ENCODE measurements at places on chromosomes 4 and X.

- DNase-seq, result no peak
Measured at GRCh38 chr4:15100994-15101695, 98.9 kb downstream of the CPEB2 start.

DNA sequence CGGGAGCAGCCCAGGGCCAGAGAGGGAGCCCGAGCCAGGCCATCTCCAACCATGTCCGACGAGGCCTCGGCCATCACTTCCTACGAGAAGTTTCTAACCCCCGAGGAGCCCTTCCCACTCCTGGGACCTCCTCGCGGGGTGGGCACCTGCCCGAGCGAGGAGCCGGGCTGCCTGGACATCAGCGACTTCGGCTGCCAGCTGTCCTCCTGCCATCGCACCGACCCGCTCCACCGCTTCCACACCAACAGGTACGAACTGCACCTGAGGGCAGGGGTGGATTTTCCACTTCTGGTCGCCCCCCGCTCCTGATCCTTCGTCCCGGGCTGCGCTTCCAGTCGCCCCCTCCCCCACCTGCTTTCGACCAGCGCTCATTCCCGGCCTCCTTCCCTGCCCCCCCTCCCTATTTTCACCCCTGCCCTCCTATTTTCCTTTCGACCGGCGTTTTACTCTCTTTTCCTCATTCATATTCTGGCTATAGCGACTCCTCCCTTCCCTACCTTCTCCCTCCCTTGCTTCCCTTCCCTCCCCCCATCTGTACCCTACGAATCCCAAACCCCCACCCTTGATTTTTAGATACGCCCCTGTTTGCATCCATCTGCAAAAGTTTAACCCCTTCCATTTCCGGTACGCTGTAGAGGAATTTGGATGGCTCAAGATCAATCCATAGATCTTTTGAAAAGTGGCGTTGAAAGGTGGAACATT lies 633 bp downstream of the FAM199X start:
- no peak for DNase-seq

DNA sequence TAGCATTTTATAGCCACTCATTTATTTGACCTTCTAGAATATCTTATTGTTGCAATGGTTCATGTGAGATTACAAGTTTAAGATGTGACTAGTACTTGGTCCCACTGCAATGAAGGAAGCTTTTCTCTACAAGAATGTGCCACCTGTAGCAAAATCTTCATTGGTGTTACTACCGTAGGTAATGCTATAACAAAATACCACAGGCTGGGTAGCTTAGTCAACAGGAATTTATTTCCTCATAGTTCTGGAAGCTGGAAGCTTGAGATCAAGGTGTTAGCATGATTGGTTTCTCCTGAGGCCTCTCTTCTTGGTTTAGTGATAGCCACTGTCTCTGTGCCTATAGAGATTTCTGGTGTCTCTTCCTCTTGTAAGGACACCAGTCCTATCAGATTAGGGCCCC lies 441.0 kb downstream of the GPM6A start:
- DNase-seq, result no peak

GRCh38 chr4:76449362-76449767 lies 14.3 kb downstream of the SHROOM3 start:
- no peak for DNase-seq

DNA sequence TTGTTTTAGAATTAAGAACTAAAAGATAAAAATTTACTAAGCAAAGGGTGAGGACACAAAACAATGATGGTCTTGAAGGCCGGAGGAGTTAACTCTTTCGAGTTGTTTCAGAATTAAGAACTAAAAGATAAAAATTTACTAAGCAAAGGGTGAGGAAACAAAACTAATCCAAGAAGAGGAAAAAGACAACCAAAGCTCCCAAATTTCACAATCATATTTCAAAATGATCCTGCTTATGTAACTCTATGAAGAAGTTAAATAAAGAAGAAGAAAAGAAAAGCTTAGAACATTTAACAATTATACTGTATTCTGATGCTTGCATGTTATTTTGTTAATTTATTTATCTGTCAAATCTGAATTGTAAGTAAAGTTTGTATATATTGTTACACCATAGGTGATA lies 154.8 kb upstream of the SLIT2 start:
- no peak for DNase-seq

DNA sequence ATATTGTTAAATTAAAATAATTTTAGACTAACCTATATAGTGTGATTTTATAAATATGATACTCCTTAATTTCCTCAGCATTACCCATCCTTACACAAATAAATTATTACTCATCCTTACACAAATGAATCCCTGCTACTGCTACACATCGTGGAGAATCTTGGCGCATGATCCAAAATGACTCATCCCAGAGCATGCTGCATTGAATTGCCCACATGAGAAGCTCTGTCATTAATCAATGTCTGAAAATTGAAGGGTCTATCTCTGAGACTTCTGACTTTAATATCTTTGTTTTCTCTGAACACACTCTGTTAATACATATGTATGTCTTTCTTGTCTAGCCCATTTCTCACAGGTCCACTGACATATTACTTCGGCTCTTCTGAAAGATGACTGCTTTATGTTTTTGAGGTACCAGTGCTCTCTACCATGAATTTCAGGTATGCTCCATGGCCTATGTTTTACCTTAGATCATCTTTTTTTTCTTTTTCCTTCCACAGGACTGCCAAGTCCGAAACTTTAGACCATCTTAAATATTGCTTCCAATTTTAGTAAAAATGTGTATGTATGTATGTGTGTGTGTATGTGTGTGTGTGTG lies 15.7 kb upstream of the DUSP21 start:
- DNase-seq, result no peak

GRCh38 chr4:139242511-139243051 lies 37.4 kb downstream of the MGARP start:
- no peak for DNase-seq

DNA sequence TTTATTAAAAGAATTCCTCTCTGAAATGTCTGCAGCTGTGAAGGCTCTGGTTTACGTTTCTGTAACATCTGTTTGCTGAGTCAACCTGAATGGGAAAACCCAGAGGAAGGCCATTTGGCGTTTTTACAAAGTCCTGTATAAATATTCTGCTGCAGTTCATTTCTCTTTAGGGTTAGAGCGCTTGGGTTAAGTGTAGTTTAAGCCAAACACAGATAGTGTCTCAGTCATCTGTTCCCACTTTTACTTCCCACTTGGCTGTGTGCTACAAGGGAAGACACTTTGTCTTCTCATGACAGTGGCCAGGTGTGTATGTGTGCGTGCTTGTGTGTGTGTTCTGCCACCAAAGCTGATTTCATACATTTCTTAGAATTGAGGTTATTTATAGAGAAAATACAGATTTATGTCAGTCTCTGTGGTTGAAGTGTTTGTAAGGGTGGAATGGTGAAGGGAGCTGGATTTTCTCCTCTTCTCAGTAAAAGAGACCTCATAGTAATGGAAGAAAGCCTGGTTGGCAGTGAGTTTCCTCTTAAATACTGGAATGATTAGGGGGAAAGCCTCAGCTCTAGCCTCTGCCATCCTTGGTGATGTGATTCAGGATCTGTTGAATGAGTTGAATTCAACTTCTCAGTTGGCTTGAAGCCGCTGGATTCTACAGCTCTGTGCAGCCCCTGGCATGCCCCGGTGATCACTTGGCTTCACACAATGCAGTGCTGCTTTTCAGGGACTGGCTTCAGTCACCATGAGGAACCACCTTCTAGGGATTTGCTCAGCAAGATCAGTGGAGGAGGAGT lies 50.6 kb downstream of the JADE1 start:
- DNase-seq, result no peak

- no peak for DNase-seq
Measured at GRCh38 chrX:122582975-122583305, 601.1 kb upstream of the GRIA3 start.

DNA sequence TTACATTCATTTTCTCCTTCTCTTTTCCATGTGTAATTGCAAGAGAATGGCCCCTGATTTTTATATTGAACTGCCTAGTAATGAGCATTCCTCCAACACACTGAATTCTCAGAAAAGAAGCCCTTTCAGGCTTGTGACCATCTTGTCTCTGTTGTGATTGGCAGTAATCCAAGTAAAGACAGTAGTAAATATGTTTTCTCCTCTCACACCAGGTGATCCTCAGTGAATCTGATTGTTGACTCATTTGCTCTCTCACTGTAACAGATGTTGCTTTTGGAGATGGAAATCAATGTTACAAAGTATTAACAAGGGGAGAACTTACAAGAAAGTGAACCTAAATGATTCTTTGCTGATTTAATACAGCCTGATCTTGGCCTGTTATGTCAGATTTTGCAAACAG lies 271.0 kb downstream of the AFF2 start:
- no peak for DNase-seq

DNA sequence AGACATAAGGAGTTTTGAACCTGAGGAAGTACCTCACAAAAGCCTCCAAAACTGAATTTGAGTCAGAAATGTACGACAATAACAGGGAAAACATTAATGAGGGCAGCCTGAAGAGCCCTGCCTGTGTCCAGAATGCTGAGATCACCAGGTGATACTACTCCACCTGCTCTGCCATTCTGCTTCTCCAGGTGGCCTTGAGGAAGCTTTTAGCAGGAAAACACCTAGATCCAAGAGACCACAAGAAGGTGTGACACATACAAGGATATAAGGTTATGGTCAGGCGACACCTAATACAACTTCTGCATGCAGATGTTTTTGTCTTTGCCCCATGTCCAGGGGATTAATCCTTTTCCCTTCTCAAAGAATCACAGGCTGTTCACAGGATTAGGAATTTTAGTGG lies 15.3 kb downstream of the SOWAHB start:
- no peak for DNase-seq

- DNase-seq, result no peak
Measured at GRCh38 chrX:110414273-110414672, 55.6 kb downstream of the RTL9 start.

- no peak for DNase-seq
Measured at GRCh38 chr4:74481891-74482609, 37.1 kb downstream of the AREG start.

GRCh38 chr4:158442736-158443135 lies 78.9 kb upstream of the RXFP1 start:
- no peak for DNase-seq

- DNase-seq, result no peak
Measured at GRCh38 chrX:78124307-78124706, 15.1 kb downstream of the TAF9B start.

GRCh38 chr4:165682611-165683010 lies 190.4 kb upstream of the TLL1 start:
- no peak for DNase-seq

GRCh38 chr4:30605616-30606190 lies 114.5 kb upstream of the PCDH7 start:
- DNase-seq, result no peak

GRCh38 chrX:119721926-119722325 lies 29.0 kb upstream of the SEPTIN6 start:
- DNase-seq, result no peak

DNA sequence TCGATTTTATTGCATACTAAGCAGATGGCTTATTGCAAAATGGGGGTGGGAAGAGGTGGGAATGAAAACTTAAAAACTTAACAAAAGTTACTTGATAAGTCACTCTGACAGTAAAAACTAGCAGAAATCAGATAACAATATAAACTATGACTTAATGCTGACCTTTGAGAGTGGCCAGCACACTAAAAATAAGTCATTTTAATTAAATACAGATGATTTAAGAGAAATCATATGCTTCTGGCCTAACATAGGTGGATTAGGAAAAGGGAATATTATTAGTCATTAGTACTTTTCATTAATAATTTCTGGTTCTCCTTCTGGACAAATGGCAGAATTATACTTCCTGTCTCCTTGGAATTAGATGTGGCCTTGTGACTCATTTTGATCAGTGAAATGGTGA lies 756.7 kb downstream of the PCDH19 start:
- no peak for DNase-seq

DNA sequence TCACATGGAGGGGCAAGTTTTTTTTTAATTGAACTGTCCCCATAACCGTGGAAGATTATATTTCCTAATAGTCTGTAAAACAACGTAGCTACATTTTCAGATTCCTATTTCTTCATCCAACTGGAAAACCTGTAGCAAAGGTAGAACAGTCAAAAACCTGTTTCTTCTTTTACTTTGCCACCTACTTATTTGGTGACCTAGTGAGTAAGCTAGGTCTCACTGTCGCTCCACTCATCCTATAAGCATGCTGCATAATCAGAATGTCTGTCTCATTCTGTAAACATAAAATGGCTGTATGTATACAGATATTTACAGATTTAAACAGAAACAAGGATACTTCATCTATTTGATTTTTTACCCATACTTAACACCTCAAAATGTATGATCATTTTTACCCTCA lies 20.4 kb downstream of the MAML3 start:
- no peak for DNase-seq

- DNase-seq, result no peak
Measured at GRCh38 chr4:85946821-85947220, 413.0 kb downstream of the MAPK10 start.

DNA sequence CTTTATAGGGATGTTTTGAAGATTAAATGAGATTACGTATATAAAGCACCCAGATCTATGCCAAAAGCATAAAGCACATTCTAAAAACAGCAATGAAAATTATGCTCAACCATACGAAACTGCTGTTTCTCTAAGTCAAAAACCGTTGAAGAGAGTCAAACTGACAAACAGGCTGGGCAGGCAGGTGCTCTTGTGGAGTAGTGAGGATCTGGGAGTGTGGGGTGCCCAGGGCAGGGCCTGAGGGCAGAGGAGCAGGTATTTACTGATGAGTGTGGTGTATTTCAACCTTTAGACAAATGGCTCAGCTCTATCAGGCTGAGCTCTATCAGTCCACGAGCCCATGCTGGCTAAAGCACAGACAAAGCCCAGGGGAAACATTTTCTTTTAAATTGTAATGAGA lies 40.4 kb downstream of the RELL1 start:
- no peak for DNase-seq

DNA sequence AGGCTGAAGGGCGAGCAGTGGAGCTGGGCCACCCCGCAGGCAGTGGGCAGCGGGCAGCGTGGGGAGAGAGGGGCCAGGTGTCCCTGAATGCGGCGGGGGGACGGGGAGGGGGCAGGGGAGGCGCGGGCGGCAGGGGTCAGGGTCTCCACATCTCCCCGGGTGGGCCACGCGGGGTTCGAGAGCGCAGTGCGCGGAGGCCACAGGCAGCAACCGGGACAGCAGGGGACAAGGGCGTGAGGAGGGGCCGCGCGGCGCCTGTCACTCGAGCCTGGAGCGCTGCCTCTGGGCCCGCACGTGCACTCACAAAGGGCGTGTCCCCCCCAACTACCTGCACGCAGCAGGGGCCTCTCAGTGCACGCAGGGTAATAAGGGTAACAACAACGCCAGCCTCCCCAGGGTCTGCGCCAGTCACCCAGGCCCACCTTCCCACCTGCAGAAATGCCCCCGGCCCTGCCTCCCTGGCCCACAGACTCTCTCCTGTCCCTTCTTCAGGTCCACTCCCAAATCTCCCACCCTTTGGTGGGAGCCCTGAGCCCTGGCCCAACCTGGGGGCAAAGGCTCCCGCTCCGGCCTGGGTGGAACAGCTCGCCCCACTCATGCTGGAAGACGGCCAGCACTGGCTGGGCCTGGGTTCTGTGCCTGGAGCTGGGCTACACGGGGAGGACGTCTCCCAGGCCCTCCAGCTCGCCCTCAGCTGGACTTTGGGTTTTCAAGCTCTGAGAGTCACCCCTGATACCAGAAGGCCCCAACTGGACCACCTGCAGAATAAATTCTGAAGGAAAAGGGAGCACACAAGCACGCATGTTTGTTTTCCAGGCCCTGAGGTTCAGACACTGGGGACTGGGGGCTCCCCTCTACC lies 53.2 kb downstream of the ZFYVE28 start:
- DNase-seq, result no peak

- no peak for DNase-seq
Measured at GRCh38 chrX:63350465-63350877, 661 bp downstream of the SPIN4 start.

- DNase-seq, result peak; percentile 6
Measured at GRCh38 chrX:16484338-16484737, 165.6 kb upstream of the S100G start.

- no peak for DNase-seq
Measured at GRCh38 chr4:78846258-78846657, 70.1 kb downstream of the BMP2K start.
